ENCODE measurements at places on chromosomes 1 and 21. TPM values are rescaled to one million over a fixed set of nuclear protein-coding genes. Genes with fewer than 3 reads are reported as not detected.

GRCh38 chr1:39799770-39800470 lies 11.3 kb upstream of the BMP8B start:
- peak; percentile 84 for DNase-seq

GRCh38 chr1:60936163-60936562 lies 146.2 kb upstream of the NFIA start:
- DNase-seq: no peak

GRCh38 chr1:237590386-237590785 lies 300.3 kb downstream of the ZP4 start:
- DNase-seq: no peak

- DNase-seq: no peak
Measured at GRCh38 chr1:218742467-218743262, 397.5 kb downstream of the TGFB2 start.

GRCh38 chr1:61083013-61083806 lies 849 bp downstream of the NFIA start:
- no peak for DNase-seq

- no peak for DNase-seq
Measured at GRCh38 chr1:157357111-157357510, 195.2 kb downstream of the FCRL5 start.

DNA sequence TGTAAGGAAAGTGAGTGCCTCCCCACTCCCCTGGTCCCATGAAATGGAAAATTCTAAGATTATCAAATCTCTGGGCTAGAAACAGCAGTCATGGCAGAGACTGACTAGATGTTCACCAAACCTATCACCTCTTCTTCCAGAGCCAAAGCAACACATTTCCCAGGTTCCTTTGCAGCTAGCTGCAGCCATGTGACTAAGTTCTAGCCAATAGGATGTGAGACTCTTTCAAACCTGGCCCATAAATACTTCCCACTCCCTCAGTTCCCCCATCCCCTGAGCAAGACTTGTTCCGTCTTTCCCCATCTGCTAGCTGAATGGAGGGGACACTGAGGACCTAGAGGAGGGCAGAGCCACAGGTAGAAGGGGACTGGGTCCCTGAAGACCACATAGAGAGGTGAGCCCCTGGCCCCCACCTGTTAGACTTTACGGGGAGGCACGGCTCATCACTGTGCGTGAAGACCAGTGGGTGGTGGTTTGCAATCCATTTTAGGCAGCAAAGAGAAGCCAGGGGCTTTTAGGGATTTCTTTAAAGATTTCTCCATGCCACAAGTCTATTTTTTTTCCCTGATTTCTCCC lies 17.2 kb downstream of the FAM43B start:
- no peak for DNase-seq

- DNase-seq: no peak
Measured at GRCh38 chr1:64701886-64702285, 43.0 kb upstream of the RAVER2 start.

DNA sequence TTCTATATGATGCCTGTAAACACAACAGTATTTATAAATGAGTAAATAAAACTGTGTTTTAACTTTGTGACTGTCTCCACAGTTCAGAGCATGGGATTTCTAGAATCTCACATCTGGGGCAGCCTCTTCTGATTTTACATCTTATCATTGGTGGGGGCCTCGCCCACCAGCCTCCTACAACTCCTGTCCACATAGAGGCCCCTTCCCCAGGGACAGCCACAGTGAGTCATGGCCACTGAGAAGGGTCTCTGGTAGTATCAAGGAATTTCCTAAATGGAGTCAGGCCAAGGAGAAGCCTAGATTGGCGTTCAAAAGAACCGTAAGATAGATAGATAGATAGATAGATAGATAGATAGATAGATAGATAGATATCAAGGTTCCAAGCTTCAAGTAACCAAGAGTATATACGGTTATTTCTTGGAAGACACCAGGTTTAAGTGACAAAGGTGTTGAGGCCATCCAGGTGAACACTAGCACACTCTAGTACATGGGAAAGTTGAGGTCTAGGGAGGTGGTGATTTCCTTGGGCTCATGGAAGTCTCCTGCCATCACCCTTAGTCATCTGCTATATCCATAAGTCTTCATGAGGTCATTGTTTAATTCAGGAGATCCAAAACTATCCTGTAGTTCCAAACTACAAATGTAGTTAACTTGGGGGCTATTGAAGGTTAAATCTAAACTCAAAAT lies 121.6 kb downstream of the SYT2 start:
- DNase-seq: no peak

DNA sequence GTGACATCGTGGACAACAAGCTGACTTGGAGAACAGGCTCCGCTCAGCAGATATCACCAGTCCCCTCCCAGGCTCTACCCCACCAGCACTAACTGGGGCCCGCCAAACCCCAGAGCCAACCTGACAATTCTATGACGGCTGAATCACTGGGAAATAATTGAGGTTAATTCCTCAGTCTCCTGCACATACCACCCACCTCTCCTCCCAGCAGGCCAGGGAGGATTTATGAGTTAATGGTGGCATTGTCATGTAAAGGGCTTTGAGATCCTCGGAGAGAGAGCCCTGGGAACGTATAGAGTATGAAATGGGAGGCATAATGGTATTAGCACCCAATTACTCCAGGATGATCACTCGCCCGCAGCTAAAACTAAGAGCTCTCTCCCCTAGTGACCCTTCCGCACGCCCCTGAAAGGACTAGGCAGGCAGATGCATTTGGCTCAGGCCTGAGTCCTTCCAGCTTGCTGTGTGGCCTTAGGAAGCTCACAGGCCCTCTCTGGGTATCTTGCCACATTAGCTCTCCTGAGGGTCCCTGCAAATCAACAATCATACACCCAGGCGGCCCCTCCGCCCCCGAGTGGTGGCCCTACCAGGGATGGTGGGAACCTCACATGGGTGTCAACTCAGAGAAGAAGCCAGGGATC lies 27.3 kb upstream of the PAX7 start:
- no peak for DNase-seq

DNA sequence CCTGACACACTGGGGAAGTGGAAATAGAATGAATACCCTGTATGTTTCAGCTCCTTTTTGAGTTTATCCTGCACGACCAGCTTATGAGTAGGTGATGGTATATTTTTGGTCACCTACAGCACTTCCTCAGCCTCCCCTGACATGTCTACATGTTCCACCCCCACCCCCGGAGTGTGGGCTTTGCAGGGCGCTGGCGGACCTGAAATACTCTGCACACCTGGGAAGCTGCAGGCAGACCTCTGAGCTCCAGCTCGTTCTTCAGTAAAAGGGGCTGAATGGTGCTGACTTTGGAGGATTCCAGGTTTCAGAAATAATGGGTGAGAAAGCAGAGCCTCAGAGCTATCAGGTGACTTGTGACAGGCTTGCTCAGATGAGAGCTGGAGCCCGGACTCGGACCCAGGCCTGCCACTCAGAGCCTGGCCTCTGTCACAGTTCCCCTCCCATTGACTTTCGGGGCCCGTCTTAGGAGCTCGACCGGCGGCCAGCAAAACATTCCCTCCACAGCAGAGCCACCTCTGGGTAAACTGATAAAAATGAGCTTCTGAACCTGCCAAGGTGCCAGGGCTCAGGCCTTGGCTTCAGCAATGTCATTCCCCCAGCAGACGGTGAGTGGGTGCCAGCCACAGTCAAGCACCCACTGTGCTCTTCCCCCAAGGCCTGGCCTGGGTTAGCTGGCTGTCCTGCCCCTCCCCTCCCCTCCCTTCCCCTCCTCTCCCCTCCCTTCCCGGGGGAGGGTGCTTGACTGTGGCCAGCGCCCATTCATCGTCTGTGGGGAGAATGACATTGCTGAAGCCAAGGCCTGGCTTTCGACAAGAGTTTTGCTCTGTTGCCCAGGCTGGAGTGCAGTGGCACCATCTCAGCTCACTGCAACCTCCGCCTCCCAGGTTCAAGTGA lies 30.1 kb downstream of the DOP1B start:
- no peak for DNase-seq

- DNase-seq: no peak
Measured at GRCh38 chr1:1050577-1051052, 23.5 kb downstream of the RNF223 start.

DNA sequence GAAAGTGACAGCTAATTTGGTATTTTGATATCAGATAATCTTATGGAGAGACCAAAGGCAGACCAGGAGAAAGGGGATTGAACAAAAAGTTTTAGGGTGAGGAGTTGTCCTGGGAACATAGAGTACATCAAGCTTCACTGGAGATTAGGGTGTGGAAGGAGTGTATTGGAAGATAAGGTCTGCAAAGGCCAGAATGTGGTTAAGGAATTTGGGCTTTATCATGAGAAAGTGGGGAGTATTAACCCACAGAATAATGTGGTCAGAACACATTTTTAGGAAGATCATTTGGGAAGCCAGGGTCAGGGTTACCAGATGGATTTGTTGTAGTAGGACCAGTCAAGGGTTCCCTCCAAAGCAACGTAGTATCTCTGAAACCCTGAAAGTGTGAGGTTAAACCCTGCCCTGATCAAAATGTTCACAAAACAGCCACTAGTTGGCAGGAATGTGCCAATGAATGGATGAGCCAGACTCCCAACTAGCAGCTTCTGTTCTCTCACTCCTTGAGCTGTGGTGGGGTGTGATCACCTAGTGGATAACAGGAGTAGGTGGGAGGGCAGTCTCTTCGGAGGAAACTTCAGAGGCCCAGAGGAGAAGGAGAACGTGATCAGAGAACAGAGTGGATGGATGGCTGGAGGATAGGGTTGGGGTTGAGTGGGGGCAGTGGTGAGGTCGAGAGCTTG lies 35.8 kb downstream of the SLC2A1 start:
- DNase-seq: peak; percentile 69

Gene ZMYND12
- total RNA-seq: not detected

Gene INSRR
- total RNA-seq: not detected

Gene SPRR1B
- not detected for total RNA-seq

Gene ACTL8
- 0.28 TPM for total RNA-seq

Gene OPTC
- total RNA-seq: not detected

Gene CD1C
- total RNA-seq: not detected

Gene SNAP47
- total RNA-seq: 65.3 TPM
